ENCODE measurements at places on chromosomes 1 and 21.
A peak's percentile ranks its signal among the peaks of the same experiment; 100 is the strongest.

- no peak for DNase-seq
Observed at GRCh38 chr1:22338071-22338765, 113.4 kb upstream of the ZBTB40 start.

DNA sequence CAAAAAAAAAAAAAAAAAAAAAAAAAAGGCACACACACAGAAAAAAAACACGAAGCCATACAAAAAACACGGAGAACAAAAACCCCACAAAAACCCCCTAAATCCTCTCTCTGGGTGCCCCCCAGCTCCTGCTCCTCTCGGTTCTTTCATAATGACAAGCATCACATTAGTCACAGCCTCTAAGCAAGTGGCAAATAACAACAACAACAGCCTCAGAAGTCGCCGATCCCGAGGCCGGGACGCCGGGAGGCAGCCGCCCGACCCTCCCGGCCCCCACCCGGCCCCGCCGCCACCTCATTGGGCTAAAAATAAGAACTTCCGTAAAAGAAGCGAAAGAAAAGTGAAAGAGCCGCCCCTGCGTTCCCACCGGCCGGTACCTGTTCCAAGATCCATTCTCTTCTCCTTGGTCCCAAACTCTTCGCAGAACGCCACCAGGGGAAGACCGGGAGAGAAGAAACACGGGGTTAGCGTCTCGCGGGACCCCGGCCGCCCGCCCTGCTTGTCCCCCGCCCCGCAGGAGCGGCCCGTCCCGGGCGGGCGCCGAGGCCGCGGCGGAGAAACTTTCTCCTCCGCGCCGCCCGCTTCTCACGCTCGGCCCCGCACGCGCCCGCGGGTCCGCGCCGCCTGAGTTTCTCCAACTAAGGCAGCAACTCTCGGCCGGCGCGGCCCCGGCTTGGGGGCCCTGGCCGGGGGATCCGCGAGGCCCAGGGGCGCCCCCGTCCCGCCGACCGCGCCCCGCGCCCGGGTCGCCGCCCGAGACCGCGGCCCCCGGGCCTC lies 102.8 kb downstream of the CASZ1 start:
- peak; percentile 75 for DNase-seq

DNA sequence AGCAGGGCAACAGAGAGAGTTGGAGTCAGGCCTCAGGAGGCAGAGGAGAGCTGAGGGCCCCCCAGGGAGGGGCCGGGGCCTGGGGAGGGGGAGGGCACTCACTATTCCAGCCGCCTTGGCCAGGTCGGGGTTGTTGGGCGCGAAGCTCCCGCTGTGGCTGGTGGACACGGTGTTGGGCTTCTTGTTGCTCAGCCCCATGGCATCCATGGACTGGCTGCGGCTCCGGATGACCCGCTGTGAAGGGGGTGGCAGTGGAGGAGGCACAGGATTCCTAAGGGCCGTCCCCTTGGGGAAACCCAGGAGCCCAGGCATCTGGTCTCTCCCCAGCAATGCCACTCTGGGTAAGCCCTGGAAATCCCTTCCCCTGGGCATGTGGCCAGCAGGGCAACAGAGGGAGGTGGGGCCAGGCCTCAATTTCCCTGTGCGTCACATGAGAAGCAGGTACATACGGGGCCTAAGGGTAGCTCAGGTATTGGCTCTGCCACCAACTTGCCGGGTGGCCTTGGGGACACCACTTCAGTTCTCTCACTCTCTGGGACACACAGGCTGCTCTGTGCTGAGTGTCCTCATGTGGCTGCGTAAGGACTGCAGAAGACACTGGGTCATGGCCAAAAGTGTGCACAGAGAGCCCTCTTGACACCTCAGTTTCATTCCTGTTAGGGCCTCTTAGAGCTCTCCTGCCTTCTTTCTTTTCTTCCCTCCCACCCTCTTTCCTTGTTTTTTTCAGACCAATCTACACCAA lies 63.0 kb downstream of the RAP1GAP start:
- DNase-seq, result no peak

GRCh38 chr1:226776066-226776465 lies 37.0 kb upstream of the ITPKB start:
- no peak for DNase-seq

DNA sequence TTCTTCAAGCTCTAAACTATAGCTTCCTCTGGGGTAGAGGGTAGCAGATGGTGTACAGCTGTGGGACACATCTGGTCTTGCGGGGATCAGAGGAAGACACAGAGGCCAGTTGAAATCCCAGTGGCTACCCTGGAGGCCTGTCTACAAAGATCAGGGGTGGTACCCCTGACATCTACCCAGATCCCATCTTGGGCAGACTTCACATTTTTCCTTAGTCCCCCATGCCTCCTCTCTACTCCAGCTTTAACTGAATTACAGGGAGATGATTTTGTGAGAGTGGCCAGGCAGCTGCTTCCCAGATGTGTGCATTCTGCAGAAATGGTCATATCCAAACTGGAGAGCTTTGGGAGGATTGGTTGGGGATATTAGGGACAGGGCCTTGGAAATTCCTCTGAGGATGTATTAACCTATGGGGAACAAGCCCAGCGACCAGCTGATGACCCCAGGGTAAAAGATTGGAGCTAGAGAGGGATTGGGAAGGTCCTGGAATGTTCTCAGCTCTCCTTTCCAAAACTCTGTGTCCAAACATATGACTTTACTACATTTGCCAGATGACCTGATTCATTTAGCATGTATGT lies 9.6 kb upstream of the CD34 start:
- DNase-seq, result no peak
